ENCODE measurements at places on chromosomes 6 and 20.

GRCh38 chr20:1965520-1966351, 28.1 kb downstream of the PDYN start:
- DNase-seq: no peak

DNA sequence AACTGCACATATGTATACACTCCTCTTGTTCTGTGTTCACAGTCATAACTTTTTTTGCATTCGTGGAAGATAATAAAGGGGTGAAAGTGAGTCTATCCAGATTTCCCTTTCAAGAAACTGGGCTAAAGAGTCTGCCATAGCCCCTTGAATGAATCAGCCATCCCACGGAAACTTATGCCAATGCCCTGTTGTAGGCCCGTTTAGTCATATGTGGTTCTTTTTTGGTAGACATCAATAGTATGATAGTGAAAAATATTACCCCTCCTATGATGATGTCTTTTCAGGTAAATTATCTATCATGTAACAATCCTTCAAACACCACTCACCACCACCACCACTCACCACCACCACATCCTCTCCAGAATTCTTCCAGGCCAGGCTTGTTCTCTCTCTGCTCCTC, 99.9 kb upstream of the MYLIP start:
- DNase-seq: no peak

- DNase-seq: no peak
These were observed 82.1 kb downstream of the SLC23A2 start for GRCh38 chr20:4919047-4919704.

- DNase-seq: peak; percentile 87
These were observed 334.1 kb upstream of the CITED2 start for GRCh38 chr6:139708337-139709199.

- no peak for DNase-seq
These were observed 990 bp upstream of the TRAF3IP2 start for GRCh38 chr6:111606620-111607115.

DNA sequence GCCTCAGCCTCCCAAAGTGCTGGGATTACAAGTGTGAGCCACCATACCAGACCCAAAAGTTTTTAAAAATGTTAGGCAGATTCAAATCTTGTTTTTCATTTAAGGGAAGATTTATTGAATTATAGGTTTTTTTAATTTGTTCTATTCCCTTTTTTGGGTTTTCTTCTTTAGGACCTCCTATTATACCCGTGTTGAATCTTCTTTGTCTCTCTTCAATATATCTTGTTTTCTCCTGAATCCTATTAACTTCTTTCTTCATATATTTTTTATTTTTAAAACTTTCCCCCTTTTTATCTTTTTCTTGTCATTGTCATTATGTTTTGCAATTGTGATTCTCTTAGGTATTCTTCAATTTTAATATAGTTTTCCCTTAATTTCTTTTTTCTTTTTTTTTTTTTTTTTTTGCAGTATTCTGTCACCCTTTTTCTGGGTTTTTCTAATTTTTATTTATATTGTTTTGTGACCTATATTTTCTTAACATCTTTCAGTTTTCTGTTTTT, 45.9 kb upstream of the NOP56 start:
- DNase-seq: no peak

- no peak for DNase-seq
These were observed 21.1 kb downstream of the PHACTR2 start for GRCh38 chr6:143698759-143699429.

DNA sequence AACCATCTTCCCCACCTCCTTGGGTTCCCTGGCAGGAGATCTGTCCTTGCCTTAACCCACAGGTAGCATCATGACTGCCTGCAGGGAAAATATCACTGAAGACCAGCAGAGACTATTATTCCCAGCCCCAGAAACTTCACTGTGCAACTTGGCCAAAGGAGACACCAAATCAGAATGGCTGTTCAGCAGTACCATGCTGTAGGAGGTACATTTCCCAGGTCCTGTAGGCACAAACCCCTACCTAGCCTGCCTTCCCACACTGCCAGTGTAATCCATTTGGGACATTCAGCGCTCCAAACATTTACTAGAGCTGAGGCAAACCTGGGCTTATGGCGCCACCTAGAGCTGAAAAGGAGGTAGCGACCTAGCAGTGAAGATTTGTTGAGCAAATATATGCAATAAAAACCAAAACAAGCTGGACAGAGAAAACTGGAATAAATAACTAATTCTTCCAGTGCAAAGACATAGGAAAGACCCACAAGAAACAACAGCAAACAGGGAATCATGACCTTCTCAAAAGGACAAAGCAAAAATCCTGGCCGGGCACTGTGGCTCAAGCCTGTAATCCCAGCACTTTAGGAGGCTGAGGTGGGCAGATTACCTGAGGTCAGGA, 60.3 kb downstream of the VTA1 start:
- peak; percentile 30 for DNase-seq

DNA sequence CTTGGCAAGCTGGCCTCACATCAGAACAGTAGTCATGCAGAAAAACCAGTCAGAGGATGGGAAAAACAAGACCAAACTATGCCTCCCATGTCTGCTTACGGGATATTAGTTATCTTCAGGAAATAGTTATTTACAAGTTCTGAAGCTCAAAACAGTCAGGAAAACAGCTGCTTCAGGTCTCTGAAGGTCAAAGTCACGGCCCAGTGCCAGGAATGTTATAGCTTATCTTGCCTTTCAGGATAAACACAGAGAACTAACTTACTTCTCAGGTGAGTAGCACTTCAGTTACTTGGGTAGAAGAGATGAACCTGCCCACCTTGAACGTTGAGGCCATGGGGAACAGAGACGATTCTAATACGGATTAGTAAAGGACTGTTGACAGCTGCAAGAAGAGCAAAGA, 310.7 kb downstream of the KIF16B start:
- DNase-seq: no peak

DNA sequence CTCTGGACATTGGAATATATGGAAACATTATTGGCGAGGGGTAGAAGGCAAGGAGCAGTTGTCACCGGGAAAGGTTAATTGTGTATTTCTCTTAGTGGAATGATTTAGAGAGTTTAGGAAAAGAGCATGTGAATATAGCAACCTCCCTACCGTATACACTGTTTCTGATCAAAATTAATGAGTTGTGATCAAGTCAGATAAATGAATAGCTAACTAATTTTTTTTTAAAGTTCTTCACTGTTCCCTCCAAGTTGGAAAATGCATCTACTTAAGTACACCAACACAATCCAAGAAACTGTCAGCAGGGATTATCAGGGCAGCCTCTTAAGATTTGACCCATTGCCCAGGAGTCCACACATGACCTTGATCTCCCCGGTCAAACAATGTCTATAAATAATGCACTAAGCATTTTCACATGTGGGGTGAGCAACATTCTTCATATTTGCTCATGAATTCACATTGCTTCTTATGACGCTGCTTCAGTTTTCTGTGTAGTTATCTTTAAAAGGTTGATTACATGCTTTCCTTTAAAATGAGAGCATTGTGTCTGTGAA, 680.8 kb upstream of the NRSN1 start:
- no peak for DNase-seq

- DNase-seq: peak; percentile 24
These were observed 3.4 kb upstream of the TBC1D7 start for GRCh38 chr6:13331516-13332348.

- DNase-seq: no peak
These were observed 23.6 kb downstream of the L3MBTL1 start for GRCh38 chr20:43531091-43531443.

DNA sequence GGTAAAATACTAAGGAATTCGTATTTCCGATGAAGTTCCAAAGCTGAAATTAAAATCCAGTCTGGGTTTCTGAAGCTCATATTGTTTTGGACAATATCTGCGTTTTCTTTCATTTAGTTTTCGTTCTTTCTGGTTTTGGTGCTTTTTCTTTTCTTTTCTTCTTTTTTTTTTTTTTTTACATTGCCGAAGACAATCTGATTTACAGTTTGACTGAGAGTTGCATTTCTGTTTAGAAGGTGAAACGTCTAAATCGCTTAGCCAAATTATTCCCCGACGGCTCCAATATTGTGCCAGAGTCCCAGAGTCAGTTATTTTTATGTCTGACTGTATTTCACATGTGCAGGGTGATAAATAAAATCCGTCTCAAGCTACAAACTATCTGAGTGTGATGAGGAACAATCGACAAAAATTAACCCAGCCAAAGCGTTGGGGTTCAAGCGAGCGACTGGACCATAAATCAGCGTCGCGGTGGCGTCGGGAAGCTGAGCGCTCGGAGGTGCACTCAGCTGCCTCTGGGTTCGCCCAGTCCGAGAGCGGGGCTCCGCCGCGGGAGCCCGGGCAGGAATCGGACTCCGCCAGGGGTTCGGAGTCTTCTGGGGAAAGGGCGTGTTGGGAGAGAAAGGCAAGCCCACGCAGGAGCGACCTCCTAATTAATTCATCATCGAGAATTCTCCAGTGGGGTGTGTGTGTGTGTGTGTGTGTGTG, 8.2 kb upstream of the TBX18 start:
- no peak for DNase-seq

DNA sequence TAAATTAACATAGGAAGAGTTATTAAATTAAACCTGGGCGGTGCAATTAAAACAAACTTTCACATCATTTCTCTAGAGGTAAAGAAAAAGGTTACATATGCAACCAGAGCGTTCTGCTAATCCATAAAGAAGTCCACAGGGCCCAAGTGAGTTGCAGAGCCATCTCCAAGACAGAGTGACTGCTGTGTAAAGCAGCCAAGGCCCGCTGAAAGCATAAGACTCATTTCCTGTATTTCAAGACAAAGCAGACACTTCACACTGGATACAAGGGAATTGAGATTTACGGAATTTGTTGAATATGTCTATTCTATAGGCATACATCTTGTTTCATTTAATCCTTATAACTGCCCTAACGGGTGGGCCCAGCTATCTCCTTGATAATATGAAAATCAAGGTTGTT, 422.8 kb downstream of the CBLN4 start:
- no peak for DNase-seq

DNA sequence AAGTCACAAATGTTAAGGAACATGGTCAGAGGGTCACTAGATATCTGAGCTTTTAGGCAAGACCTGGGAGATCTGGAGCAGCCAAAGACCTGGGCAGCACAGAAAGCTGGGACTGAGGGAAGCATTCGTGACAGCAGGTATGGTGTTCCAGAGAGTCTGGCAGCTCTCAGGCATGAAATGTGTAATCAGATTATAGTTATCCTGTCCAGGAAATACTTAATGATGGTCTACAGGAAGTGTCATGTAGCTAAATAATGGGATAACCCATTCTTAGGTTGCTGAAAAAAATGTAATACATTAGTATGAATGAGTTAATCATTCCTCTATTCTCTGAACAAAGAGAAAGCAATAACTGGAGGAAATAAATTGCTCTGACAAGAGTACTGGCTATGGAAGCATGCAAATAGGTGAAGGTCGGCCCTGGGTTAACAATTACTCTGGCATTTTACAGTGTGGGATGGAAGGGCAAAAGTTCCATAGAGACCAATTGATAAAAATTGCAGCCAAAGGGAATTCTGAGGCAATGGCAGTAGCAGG, 740.5 kb downstream of the CBLN4 start:
- no peak for DNase-seq

- DNase-seq: no peak
These were observed 13.6 kb downstream of the ITPA start for GRCh38 chr20:3222635-3223600.

- DNase-seq: no peak
These were observed 973.8 kb upstream of the SLC35B3 start for GRCh38 chr6:9409126-9409525.

GRCh38 chr20:25125636-25126035, 43.7 kb upstream of the VSX1 start:
- DNase-seq: no peak

- DNase-seq: no peak
These were observed 24.7 kb downstream of the POFUT1 start for GRCh38 chr20:32232326-32232886.

DNA sequence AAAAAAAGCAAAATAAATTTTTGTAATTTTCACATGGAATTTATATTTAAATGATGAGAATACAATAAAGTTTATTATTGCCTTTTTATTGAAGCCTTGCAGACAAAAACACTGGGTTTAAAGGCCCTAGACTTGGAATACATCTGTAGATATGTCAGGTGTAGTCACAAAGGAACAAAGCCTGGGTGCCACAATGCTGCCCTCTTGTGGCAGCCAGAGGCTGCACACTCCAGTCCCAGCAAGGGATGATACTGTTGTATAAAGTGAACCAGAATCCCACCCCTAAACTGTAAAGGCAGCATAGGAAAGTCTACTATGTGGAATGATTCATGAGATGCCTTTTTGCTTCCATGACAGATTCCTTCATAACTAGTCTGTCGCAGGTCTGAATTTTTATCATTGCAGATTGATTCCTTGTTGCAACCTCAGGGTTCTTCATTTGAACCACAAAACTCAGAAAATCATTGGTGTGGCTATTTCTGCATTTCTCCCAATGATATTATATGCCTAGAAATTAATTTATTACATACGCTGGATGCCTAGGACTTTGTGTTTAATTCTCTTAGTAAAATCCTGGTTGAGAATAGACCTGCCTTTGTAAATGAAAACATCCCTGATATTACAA, 37.0 kb downstream of the MAK start:
- peak; percentile 33 for DNase-seq

- DNase-seq: no peak
These were observed 396.2 kb downstream of the RFPL4B start for GRCh38 chr6:112743323-112743722.

GRCh38 chr6:91877994-91878393, 1291.1 kb upstream of the MAP3K7 start:
- no peak for DNase-seq

DNA sequence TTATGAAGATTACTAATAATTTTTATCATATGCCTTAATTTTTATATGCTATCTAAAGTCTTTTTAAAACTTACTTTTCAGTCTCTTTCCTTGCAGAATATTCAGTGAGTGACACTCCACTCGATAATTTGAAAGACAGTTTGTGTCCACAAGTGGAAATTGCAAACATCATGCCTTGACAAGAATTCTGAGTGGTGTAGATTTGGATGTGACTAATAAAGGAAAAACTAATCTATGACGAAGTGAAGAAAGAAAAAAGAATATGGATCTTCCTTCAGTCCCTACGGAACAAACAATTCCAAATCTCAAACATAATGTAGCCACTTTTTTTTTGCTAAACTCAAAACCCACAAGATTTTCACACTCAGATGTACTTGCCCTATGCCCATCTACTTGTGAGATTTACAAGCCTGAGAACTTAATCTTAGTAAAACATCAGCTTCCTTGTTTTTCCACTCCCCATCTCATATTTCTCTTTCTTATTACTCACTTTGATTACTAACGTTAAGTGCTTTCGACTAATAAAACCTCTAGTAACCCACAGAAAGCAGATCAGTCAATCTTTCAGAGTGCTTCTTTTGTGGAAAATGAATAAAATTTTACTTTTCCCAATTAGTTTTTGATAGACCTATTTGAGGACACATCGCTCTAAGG, 1155.8 kb downstream of the GRIK2 start:
- DNase-seq: no peak

GRCh38 chr6:158405933-158406332, 93.7 kb downstream of the TULP4 start:
- no peak for DNase-seq

GRCh38 chr6:110214338-110214737, 34.1 kb downstream of the CDC40 start:
- DNase-seq: no peak

GRCh38 chr6:392441-393390, 1.2 kb downstream of the IRF4 start:
- DNase-seq: no peak
